SW 1271 (cell line): ENCODE measurements at places on chromosomes 6 and 20.
A peak's percentile ranks its signal among the peaks of the same experiment; 100 is the strongest.

DNA sequence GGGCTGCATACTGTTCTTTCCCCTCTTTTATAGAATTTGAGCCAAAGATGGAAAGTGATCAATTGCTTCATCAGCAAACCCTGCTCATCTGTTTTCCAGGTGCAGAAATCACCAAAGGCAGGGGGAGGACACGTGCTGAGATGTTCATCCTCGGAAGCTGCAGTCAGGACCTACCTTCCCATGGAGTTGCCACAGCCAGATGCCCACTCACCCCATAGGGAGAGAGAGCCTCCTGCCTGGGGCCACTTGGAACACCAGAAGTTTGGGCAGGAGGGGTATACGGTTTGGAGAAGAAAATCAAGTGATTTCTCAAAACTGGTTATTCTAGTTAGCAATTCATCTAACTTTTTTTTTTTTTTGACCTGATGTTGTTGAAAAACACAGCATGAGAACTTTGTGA, 5.3 kb upstream of the CST7 start:
- DNase-seq = no peak

GRCh38 chr6:75673884-75674283, 72.2 kb downstream of the SENP6 start:
- no peak for DNase-seq

DNA sequence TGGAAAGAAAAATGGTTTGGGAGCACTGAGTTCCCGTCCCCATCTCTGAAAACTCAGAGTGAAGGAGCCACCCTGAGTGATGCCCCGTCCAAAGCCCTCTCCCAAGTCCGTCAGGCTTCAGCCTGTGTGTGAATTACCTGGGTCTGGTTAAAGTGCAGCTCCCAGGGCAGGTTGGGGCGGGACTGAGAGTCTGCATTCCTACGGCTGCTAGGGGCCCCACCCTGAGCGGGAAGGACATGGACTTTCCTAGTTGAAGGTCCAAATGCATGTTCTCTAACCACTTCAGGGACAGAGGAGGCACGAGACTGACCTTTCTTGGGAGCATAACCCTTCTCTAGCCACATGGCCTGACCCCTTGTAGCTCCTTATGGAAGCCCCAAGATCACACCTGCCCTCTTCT, 97.2 kb downstream of the SYNDIG1 start:
- no peak for DNase-seq

GRCh38 chr6:40342723-40343122, 244.4 kb downstream of the LRFN2 start:
- no peak for DNase-seq

- DNase-seq = no peak
Measured at GRCh38 chr20:40610730-40611129, 78.3 kb downstream of the MAFB start.

GRCh38 chr20:46307139-46307998, 929 bp downstream of the CDH22 start:
- peak; percentile 16 for DNase-seq

DNA sequence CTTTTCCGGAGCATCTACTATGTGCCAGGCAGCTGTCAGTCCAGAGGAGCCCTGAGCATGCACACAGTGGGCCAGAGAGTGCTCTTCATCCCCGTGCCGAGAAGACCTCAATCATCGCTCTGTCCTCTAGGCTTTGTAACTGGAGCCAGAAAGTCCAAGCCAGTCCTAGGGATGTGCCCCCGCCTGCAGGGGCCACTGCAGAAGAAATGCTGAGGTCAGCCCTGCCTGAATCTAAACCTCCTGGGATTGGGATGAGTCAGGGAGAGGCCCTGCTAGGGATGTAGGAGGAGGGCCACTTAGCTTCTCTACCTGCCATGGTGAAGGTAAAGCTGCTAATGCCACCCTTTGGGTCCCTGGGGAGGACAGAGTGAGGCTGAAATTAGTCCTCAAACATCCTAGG, 146.8 kb downstream of the CDC5L start:
- no peak for DNase-seq

DNA sequence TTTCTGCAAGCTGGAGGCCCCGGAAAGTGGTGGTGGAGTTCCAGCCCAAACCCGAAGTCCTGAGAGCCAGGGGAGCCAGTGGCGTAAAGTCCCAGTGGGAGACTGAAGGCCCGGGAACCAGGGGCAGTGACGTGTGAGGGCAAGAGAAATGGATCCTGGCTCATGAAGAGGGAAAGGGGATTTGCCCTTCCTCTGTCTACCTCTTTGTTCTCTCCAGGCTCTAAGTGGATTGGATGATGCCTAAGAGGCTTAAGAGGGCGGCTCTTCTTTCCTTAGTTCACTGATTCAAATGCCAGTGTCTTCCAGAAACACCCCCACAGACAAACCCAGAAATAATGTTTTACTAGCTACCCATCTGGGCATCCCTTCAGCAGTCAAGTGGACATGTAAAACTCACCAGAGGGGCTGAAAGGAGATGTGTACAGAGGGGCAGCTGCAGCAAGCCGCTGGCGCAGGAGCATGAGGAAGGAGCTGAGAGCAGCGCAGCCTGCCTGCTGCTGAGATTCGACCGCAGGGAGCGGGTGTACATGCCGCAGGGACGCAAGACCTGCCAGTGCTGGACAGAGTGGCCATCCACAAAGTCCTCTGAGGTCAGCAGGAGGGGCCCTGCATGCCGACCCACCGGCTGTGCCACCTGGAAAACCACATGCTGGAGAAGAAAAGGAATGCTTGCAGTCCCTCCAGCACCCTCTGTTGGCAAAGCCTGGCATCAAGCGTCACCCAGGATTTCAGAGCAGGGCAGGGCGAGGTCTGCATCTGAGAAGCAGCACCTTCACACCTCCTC, 29.5 kb downstream of the CDYL start:
- no peak for DNase-seq

GRCh38 chr20:63968136-63968927, 1.4 kb downstream of the ZNF512B start:
- DNase-seq = no peak

DNA sequence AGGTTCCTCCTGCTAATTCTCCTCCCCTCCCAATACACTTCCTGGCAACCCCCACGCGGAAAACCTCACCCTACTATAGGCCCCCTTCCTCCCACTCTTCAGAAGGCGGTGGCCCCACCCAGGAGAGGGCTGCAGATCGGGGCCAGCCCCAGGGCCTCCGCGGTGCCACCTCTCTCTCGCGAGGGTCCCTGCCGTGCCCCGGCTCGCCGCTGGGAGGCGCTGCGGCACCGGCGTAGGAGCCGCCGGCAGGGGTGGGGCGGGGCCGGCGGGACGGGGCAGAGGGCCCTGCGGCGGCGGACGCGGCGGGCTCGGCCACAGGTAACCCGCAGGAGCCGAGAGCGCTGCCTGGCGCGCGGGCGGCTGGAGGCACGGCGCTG, at the start of gene ANKRD6:
ANKRD6 (plus strand) TSS at position 278 of the 377 bp plus-strand sequence. CDS start 133,825 bp downstream, outside the sequence.
- no peak for DNase-seq

- no peak for DNase-seq
Measured at GRCh38 chr20:51861726-51862466, 59.6 kb upstream of the SALL4 start.

- no peak for DNase-seq
Measured at GRCh38 chr20:20562507-20562906, 149.9 kb downstream of the RALGAPA2 start.

DNA sequence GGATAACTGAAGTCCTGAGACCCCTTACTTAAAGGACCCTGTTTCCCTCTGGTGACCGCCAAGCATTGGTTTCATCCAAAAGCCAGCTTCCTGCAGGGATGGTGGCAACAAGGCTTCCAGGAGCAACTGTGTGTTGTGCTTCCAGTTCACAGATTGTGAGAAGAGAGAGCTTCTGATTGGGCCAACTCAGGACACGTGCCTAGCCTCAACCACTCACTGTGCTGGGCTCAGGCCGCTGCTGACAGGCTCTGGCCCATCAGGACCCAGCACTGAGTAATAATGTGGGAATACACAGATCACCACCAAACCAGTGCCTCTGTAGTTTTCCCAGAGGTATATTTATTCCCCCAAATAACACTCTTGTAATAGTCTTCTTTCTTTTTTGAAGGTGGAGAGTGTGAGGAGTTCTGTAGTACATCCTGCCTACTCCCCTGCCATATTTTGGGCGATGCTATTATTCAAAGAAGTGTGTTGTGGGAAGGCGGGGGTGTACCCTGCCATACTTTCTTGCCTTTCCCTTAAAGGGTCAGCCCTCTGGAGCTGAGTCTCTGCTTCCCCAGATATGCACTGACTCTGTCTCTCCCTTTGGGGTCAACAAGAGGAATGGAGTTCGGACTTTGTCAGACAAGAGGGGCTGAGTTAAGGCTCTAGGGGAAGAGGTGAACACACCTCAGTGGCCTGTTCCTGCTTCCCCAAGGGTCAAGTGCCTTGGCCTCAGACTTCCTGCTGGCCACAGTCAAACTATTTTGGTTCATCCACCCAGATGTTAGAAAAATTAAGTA, 23.2 kb downstream of the PPP1R16B start:
- no peak for DNase-seq

- DNase-seq = no peak
Measured at GRCh38 chr6:80282913-80283554, 176.6 kb downstream of the BCKDHB start.

- DNase-seq = no peak
Measured at GRCh38 chr6:161882196-161882765, 608.4 kb upstream of the AGPAT4 start.

- DNase-seq = no peak
Measured at GRCh38 chr20:8735674-8736073, 333.2 kb upstream of the PLCB4 start.

DNA sequence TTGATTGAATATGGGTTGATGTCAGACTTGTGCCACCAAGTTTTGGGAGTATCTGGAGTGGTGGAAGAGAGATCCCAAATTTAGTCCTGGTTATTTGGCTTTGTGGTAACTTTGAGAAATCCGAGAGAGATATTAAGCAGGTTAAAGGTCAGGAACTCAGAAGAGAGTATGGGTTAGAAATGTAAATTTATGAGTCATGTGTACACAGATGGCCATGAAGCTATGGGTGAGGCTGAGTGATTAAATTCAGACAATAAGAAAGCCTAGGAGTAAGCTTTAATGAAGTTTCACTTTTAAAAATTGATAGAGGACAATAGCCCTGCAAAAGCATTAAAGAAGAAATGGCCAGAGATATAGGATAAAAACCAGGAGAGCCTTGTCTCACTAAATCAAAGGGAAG, 14.3 kb downstream of the RIMS1 start:
- no peak for DNase-seq

DNA sequence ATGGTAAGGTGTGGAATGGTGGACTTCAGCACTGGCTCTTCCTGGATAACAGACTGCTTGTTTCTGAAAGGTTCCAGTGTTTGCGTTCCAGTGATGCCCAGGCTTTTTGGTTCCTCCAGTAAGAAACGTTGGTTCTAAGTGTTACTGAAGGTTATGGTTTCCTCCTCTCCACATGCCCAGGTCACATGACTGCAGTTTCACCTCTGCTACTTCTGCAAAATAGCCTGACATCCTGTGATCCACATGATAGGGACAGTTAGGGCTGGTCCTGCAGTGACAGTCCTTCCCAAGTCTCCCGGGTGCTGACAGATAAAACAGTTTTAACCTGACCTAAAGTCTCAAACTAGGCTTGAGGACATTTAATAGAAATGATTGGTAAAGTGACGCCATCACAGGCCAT, 132.2 kb upstream of the CST7 start:
- no peak for DNase-seq

DNA sequence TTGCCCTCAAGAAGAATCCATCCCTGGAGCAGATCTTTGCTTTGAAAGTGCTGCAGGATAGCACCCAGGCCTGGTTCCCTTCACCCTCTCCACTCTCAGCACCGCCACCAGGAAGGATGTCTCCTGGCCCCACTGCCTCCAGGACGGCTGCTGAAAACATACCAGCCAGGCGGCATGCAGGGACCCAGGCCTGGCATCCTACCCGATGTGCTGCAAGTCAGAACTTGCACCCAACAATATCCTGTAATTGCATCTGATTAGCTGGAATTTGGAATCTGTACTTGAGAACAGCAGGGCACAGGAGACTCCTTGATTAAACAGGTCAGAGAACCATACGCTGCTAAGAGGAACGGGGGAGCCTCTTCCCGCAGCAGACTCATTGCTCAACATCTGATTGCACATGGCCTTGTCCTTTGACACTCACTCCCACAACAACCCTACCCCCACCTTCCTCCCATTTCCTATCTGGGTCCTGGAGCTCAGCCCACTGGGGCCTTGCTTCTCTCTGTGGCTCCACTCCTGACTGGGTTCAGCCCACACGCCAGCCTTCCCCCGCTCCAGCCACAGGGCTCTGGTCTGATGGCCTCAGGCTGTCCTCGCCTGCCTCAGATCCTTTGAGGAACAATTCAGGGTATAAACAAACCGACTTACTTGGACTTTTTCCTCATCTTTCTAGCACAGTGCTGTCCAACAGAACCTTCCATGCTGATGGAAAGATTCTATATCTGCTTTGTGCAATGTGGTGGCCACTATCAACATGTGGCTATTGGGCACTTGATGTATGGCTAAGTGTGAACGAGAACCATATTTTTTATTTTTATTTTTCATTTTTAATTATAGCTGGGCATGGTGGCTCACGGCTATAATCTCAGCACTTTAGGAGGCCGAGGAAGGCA, 78.0 kb downstream of the FGD2 start:
- DNase-seq = no peak

DNA sequence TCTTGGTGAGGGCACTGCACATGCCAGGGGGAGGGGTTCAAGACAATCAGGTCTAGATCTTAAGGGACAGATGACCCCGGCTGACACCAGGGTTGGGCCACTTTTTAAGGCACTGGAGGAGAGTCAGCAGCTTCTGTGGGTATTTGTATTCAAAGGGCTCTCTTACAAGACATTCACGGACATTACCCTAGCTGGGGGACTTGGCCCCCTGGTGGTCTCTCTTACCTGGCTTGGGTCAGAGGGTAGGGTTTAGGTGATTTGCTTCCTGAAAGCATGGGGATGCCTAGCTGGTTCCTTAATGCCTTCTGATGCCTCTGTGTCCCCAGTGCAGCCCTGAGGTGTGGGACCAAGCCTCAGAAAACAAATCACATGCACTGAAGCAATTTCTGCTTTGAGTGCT, 354.7 kb downstream of the CDC5L start:
- no peak for DNase-seq

- no peak for DNase-seq
Measured at GRCh38 chr20:6104493-6105188, 18.2 kb downstream of the FERMT1 start.

DNA sequence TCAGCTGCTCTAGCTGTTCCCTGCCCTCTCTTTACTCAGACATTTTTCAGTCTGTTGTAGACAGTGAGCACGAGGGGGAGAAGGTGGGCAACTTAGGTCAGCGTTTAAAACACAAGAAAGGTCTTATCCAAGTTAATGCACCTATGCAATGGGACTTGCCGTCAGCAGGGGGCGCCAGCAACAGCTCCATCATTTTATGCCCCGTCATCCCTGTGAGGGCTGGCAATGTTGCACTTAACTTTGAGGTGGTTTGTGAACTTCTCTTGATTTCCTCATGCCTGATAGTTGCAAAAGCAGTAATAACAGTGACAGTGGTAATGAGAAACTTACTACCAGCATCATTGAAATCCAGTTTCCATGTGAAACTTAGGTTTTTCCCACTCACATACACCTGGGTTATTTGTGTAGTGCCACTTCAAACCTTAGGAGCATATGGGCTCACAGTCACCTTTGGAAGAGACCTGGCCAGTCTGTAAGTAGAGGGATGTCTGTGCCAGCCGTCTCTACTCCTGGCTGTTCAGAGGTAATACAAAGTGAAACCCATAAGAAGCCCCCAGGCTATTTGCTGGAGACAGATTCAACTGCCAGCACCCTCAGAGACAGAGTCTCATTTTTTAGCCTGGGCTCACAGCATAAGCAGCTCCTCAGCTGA, 44.9 kb upstream of the ID1 start:
- DNase-seq = peak; percentile 81
